ENCODE measurements at places on chromosomes 13 and 19.
A peak's percentile ranks its signal among the peaks of the same experiment; 100 is the strongest.

DNA sequence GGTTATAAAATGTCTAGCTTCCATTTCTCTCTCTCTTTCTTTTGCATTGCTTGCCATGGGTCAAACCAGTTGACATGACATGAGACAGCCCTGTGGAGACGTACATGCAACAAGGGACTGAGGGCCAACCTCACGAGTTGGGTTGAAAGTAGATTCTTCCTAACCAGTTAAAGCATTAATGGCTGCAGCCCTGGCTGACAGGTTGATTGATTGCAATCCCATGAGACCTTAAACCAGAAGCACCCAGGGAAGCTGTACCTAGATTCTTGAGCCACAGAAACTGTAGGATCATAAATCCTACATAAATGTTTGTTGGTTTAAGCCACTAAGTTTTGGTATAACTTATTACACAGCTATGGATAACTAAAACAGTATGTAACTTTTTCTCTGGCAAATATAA is 373.8 kb downstream of the DACH1 start:
- no peak for DNase-seq

DNA sequence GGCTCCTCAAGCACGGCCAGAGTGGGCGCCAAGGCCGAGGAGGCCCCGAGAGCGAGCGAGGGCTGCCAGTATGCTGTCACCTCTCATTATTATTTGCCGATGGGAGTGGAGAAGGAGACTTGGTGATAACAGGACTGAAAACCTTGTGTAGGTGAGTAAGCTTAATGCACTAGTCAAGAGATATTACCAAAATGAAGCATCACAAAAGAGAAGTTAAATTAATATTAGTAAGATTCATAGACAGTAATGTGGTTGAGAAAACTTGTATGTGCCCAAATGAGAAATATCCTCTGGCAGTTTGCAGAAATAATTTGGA is 204.5 kb upstream of the SLITRK1 start:
- DNase-seq: no peak

GRCh38 chr19:5983367-5983955 is 5.5 kb upstream of the RANBP3 start:
- no peak for DNase-seq

DNA sequence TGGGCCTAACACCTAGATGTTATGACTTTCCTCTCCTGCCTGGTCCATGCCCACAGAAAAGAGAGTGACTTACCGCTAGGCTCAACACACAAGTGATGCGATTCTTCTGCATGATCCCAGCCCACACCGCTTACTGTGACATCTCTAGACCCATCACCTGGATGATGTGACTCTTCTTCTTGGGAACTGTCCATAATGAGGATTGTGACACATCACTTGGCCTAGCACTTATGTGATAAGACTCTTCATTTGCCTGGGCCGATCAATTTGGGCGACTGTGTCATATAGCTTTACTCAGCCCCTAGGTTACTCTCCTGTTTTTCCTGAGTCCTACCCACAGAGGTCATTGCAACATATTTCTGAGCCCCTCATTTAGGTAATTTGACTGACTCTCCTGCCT is 19.9 kb upstream of the ZNF681 start:
- DNase-seq: no peak

DNA sequence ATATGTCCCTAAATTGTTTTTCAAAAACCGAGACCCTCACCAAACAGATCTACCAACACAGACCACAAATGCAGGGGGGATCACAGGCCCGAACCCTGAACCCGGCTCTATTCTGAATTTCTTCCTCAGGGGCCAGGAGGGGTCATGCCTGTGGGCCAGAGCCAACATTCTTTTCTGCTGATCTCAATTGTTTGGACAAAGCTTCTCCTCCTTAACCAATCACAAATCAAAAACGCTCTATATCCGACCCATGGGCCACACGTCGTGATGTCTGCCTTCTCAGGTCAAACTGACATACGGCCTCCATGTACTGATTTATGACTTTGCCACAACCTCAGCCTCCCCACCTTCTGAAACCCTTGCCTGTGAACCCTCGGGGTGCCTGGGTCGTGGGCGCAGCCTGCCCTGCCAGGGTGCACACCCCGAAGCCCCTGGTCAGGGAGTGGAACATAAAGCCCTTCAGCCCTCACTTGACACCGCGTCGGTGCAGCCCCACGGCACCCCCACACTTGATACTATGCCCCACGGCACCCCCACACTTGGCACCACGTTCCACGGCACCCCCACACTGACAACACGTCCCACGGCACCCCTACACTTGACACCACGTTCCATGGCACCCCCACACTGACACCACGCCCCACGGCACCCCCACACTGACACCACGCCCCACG is 58.4 kb upstream of the C13orf46 start:
- DNase-seq: no peak

DNA sequence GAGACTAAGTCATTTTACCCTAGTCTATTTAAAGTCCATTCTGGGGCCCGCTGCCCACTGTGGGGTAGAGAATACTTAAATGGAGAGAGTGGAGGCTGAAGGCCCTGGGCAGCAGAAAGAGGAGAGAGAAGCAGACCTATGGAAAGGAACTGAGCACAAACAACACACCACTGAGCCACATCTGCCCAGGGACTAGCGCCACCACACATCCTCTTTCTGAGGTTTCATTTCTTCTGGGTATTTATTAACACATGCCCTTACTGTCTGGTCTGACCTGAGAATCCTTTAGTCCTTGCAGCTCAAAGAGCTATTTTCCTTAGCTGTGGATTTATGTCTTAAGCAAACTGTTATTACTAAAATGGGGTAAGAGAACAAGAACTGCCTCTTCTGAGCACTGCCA is 154.0 kb downstream of the NALCN start:
- no peak for DNase-seq

DNA sequence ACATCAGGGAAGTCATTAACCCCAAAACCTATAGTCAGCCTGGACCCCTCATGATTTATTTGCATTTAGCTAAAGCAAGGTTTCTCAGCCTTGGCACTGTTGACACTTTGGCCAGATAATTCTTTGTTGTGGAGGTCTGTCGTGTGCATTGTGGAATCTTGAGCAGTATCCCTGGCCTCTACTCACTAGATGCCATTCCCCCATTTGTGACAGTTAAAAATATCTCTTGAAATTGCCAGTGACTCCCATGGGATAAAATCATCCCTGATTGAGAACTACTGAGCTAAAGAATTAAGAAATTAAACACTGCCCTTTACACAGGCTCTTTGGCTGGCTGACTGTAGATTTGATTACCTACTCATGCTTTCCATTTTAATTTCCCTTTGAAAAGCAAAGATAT is 102.7 kb downstream of the LMO7 start:
- no peak for DNase-seq

DNA sequence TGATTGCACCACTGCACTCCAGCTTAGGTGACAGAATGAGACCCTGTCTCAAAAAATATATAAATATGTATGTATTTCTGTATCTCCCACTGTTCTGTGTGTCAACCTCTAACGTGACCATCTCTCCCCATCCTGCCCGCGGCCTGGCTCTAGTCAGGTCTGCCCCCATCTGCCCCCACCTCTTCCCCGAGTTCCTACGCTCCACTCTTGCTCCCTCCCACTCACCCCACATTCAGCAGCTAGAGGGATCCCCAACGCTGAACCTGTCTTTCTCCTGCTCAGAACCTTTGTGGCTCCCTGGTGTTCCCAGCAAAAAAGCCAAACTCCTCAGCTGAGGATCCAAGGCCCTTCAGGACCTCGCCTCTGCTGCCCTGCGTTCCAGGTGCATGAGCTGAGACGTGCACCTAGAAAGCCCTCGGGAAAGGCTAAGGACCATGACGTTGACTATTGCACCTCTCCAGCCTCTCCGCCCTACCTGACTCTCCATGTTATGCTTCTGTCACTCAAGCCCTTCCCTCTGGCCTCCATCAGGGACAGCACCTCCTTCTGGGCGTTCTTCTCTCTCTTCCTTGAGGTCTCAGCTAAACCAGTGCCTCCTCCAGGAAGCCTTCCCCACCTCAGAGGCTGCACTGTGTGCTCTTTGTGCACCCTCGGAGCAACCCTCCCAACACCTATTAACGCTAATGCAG is 18.1 kb downstream of the AKT2 start:
- no peak for DNase-seq

DNA sequence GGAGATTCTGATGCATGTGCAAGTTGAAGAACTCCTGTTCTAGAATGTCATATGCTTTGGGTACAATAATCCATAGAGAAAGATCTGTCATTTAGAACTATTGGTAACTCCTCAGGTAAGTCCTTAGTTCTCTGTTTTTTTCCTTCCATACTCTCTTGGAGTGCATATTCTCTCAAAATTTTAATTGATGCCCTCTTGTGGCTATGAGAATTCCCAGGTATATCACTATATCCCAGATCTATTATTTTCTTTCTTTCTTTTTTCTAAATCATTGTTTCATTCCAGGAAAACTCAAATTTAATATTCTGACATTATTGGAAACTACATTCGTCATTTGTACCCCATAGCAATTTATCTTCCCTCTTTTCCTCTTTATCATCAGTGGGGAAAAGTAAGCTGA is 485.4 kb downstream of the KLF5 start:
- DNase-seq: no peak

DNA sequence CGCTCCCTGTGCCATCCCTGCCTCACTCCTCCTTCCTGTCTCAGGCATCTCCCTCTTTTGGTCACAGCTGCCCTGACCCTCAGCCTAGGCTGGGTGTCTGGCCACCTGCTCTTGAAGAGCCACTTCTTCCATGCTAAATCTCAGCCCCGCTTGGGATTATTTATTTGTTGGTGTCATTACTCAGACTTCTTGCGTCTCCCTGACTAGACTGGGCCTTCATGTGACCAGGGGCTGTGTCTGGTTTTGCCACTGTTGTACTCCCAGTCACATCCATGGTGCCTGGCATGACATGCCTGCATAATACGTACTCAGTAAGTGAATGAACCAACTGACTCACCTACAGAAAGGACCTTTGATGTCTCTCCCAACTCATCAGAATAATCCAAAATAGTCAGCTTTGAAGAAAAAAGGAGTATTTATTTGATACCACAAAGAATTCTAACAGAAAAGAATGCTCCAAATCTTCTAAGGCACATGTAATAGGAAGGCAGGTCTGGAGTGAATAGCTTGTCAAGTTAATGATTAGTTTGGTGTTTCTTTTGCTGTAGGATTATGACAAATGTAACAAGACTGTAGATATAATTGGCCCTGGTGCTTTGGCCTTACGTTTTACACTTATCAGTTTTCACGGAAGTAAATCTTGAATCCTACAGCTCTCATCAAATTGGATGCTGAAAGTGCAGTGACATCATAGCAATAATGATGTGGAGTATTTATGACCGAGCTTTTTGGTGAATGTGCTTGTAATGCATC is 84.0 kb downstream of the ALOX5AP start:
- no peak for DNase-seq

DNA sequence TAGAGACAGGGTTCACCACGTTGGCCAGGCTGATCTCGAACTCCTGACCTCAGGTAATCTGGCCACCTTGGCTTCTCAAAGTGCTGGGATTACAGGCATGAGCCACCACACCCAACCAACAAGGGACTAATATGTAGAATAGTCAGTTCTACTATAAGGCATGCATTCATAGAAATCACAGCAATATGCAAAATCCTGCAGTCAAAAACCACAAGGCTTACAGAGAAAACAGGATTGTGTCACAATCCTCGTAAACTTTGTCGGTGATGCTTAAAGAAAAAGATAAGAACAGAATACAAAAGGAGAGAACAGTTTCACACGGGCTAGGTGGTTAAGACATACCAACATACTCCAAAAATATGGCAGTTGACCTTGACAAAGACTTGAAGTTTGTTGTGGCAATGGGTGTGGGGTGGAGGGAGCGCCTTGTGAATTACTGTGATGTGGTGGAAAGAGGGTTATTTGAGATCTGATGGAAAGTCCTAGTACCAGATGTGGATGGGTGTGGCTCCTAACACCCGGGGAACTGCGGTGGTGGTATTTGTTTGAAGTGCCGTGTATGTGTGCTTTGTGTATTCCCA is 12.4 kb downstream of the NOSIP start:
- no peak for DNase-seq

DNA sequence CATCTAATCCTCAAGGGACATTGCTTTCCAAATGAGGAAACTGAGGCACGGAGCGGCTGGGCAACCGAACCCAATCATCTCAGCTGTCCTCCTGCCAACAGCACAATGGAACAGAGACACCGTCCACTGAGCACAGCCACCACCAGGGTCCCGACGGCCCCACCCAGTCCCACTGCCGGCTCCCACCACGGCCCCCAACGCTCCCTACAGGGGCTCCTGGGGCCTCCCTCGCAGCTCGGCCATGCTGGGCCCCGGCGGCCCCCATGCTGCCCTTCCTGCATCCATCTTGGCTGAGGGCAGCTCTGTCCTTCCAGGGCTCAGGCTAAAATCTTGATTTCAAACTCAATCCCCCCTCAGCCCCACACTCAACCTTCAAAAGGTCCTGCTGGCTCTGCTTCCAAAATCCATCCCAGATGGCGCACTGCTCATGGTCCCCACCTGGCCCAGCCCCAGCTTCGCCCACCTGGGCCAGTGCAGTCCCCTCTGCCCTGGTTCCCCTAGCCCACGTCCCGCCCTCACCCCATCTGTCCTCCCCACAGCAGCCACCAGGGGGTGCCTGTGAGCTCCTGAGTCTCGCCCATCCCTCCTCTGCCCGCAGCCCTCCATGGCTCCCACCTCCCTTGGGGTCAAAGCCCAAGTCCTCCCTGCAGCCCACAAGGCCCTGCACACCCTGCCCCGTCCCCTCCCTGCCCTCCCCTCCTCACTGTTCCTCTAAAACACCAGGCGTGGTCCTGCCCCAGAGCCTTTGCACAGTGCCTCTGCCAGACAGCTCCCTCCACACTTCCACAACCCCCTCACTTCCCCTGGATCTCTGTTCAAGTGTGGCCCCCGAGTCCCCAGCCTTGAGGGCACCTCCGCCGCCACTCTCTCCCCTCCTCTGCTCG is 7.9 kb downstream of the PIP5K1C start:
- DNase-seq: no peak

DNA sequence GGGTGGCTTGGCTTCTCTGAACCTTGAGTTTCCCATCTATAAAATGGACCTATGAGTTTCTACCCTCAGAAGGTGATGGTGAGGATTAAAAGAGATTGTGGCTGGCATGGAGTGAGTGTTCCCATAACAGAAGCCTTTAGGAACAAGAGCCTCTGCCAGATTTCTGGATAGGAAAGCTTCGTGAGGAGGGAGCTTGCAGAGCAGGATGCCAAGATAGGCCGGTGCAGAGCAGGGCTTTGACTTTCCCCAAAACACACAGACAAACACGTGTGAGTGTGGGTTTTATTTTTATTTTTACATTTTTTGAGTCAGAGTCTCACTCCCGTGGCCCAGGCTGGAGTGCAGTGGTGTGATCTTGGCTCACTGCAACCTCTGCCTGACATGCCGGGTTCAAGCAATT is 3.7 kb upstream of the CNN1 start:
- DNase-seq: peak; percentile 0

GRCh38 chr13:80469853-80470381 is 129.0 kb upstream of the SPRY2 start:
- DNase-seq: no peak

DNA sequence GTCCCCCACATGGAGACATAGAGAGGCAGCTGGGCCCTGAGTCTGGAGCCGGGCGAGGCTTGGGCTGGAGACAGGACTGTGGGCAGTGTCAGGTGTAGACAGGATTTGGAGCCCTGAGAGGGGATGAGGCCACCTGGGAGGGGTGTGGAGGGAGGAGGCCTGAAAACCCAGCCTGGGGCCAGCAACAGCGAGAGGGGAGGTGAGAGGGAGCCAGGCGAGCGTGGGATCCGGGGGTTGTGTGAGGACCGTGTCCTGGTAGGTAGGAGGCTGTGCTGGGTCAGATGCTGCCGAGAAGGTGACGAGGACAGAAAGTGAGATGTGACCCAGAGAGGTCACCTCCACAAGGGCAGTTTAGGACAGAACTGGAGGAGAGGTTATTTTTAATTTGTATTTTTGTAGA is 7.4 kb downstream of the MPND start:
- no peak for DNase-seq

GRCh38 chr13:83884141-83884540 is 1.9 kb upstream of the SLITRK1 start:
- DNase-seq: no peak

Data from D721Med (cell line).